ENCODE measurements at places on chromosomes 13 and 19.

- DNase-seq = no peak
Measured at GRCh38 chr13:106336668-106337067, 198.8 kb downstream of the EFNB2 start.

DNA sequence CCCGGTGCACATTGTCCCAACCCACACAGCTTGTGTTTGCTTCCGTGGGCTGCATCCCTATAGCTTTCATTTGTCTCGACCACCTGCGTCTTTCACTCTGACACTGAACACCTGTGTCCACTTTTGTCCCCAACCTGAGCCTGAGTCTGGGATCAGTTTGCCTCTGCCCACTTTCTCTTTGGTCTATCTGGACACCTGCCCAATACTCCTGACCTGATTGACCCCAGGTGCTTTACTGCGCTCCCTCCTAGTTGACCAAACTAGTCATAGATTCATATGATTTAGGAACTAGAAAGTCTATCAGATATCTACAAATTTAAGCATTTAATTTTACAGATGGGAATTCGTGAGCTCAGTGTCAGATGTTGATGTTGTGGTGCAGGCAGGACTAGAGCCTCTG is 209.9 kb downstream of the DCT start:
- DNase-seq = peak; percentile 67

DNA sequence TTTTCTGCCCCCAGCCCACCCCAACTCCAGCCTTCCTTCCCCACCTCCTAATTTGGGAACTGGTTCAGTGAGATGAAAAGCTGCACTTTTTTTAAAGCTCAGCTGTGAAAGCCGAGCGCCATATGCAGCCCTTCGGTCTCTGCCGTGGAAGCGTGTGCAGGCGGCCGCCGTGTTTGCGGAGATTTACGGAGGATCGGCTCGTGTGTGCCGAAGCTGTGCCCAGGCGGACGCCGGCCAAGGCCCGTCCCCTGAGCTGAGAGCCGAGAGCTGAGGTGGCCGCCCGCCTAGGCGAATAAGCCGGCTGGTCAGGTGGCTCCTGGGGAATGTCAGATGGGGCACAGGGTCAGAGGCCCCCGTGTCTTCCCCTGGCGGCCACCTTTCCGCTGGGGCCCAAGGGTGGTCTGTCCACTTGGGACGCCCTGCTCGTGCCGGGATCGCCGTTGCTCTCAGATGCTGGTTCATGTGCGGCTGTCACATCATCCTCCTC is 78.7 kb downstream of the ZNF536 start:
- no peak for DNase-seq

DNA sequence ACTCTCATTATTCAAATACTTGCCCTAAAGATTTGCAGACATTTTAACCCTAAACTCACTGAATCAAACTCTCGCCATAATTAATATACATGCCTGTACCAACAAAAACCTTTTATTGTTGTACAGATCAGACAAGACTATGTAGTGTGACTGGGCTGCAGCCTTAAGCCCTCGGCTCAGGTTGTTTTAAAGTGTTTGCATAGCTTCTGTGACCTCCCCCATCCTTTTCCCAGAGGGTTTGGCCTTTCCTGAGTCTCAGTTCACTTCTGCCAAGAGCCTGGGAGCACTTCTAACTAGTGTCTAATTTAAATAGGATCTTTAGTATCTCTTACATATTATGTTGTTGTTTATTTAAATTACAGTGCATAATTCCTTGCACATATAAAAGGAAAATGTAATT is 158.2 kb downstream of the HS6ST3 start:
- no peak for DNase-seq

GRCh38 chr19:42274065-42274682 is 5.1 kb downstream of the CIC start:
- DNase-seq = no peak

GRCh38 chr19:23241419-23241818 is 8.8 kb downstream of the ZNF724 start:
- no peak for DNase-seq

- DNase-seq = no peak
Measured at GRCh38 chr13:74945637-74946036, 536.3 kb downstream of the TBC1D4 start.

GRCh38 chr13:30156270-30156669 is 151.1 kb downstream of the KATNAL1 start:
- no peak for DNase-seq

GRCh38 chr13:106595625-106596024 is 27.7 kb upstream of the ARGLU1 start:
- no peak for DNase-seq
